ENCODE measurements at places on chromosomes 2 and 18.

DNA sequence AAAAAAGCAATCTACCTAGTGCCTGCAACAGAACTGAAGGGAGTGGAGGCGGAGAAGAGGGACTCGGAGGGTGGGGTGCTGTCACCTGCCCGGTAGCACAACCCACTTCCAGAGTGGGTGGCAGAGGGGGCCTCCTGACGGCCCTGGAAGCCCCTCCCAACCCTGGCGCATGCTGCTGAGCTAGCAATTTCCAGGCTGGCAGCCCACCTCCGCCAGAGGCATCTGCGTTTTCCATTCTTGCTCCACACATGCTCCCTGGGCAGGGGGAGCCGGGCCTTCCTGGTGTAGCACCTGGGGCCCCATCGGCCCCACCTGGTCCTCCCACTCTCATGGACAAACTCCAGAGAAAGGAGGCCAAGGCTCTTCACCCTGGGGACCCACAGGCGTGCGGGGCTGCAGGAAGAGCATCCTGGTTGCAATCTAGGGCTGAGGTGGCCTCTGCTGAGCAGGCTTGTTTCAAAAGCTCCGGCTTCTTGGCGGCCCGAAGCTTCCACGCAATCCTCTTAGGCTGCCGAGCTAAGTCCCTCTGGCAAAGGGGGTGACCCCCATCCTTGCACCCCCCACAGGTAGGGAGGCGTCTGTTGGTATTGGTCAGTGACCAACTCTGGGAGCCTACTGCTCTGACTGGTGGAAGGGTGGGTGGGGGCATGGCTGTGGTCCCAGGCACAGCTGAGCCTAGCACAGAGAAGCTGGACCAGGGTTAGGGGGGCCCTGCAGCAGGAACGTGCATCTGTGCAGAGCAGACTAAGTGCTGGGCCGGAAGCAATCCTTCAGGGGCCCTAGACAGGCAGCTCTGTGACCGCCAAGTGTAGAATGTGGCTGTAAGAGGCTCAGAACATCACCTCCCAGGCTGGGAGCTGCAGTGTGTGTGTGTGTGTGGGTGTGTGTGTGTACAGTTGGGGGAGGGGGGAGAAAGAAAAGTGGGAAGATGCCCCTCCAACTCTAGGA is 2.6 kb downstream of the HS6ST1 start:
- DNase-seq = no peak

- DNase-seq = no peak
Observed at GRCh38 chr2:164794016-164794415, 47.6 kb downstream of the COBLL1 start.

GRCh38 chr2:170944545-170944944 is 15.5 kb downstream of the GORASP2 start:
- DNase-seq = no peak

GRCh38 chr2:152470861-152471854 is 136.2 kb downstream of the FMNL2 start:
- no peak for DNase-seq

Data from NCI-H526 treated with DMSO at 0.1 percent for 48 hours (cell line).